ENCODE measurements at places on chromosomes 6 and 20.
A peak's percentile ranks its signal among the peaks of the same experiment; 100 is the strongest.

DNA sequence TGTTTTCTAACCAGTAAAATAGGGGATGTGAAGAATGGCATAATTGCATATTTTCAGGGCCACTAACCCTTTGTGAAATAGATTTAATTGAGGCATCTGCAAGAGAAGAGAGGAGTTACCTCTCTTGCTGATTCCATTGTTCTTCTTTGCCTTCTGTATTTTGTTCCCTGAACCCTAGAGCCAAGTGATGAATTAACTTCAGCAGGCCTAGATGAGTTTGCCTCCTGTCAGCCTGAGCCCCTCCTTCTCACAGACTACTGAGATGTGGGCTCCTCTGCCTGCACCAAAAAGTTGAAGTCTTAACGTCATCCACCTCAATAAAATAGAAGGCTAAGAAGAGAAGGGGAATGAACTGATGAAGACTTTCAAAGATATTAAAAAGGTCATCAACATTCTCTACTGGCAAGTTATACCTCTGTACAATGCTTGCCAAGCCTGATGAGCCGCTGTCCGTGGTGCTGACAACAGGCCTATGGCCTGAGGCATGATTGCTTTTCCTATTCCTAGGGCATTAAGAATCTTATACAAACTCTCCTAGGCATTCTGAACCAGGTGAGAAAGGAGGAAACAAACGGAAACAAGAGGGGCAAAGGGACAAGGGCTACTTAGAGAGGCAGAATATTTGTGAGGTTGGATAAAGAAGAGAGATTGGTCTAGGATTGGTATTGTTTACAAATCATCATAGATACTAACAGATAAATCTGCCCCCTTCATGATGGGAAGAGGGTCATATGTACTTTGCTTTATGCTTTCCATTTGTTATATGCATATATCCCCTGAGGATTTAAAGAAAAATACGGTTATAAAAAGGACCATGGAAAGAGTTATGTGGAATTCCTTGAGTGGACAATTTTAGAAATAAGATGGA lies 46.8 kb downstream of the CD24 start:
- DNase-seq = peak; percentile 21

- DNase-seq = no peak
These were observed 173.4 kb downstream of the MOXD1 start for GRCh38 chr6:132227904-132228303.

DNA sequence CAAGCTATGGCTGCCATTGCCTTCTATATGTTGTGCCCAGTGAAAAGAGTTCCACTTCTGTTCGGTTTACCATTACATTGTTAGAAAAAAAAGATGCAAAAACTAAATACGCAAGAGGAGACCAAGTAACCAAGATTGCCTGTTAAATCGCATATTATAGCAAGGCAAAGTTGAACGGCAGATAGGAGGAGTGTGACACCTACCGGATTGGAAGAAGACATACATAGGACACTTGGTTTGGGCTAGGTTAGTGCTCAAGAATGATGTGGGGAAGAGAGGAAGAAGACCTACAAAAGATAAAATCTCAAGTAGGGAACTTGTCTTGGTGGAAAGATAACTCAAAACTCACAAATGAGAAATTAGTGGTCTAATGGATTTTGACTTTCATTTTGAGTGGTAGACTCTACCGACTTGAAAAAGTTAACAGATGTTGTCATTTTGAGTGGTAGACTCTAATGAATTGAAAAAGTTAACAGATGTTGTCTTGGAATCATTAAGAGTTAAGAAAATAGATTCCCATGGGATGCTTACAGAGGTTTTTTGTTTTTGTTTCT lies 95.5 kb downstream of the F13A1 start:
- DNase-seq = no peak

- no peak for DNase-seq
These were observed 179.4 kb upstream of the JAG1 start for GRCh38 chr20:10853176-10853575.

DNA sequence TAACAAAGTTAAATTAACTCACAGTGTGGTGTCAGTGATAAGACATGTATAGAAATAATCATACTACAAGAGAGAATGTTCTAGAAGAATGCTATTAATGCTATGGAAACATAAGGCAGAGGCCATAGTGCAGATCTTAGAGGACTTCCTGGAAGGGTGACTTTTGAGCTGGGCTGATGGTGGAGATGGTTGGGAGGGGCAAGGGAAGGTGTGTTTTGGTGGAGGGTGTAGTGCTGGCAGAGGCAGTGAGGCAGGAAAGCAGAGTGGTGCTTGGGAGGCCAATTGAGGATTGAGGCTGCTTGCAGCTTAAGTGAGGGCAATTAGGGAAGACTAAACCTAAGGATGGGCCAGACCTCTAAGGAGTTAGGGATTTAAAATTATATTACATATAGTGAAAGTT lies 58.5 kb upstream of the FNDC1 start:
- no peak for DNase-seq

GRCh38 chr6:151029970-151030369 lies 164.5 kb downstream of the MTHFD1L start:
- no peak for DNase-seq

DNA sequence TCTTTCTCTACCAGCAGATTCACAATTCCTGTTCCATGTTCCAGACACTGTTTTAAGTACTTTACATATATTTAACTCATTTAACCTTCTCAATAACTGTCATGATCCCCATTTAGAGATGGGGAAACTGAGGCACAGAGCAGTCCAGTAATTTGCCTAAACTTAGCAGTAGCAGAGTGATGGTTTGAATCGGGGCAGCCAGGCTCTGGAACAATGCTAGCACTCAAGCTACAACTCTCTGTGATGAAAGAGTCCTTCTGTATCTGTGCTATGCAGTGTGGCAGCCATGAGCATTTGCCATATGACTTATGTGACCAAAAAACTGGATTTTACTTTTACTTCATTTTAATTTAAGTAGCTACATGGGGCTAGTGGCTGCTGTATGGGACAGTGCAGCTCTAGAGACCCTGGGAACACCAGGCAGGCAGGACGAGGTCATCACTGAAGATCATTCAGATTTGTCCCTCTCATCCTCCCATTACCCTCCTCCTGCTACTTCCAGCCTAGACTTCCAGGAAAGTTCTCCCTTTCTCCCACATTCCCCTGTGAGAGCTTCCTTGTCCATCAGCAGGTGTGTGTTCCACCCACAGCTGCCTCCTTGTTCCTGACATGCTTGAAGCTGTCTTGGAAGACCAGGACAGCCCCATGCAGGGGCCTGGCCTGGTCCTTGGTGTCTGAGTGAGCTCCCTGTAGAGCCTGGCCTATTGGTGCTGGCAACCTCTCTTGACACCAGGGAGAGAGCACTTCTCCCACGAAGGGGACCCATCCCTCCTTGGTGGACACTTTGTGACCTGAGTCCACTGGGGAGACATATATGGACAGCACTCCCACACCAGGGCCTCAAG lies 157.0 kb downstream of the MRPL14 start:
- no peak for DNase-seq

DNA sequence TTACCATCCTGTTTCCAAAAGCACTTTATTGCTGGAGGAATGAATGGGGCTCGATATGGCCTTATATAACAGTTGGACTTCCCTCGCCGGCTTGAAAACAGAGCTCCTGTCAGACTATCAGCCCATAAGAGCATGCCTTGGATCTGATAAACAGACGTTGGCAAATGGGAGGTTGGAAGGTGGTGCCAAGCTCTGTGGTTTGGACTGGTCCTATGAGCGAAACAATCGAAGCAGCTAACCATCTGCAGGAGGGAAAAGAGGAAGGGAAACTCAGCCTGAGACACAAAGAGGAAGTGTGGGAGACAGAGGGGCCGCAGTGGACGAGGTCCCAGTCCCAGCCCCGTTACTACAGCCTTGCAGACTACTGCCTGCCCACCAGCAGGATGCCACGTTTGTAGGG lies 92.9 kb downstream of the TFAP2C start:
- no peak for DNase-seq

- no peak for DNase-seq
These were observed 20.5 kb downstream of the GCLC start for GRCh38 chr6:53524455-53524815.

DNA sequence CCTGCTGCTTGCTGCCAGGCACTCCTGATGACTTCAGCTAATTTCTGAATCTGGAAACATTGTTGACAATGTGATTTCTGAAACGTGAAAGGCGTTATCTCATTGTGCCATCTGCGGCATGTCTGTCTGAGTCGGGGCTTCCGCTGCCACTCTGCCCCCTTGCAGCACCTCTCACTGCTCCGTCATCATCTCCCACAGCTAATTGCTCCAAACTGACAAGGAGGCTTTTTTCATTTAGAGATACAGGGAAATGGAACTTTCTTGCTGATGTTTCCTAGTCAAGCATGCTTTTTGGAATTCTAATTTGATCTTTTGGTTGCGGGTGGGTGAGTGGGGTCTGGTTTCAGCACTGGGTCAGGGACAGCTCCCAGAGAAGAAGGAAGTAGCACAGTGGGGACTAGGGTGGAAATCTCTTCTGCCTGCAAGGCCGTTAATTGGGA lies 233.5 kb downstream of the DHX35 start:
- DNase-seq = no peak

GRCh38 chr6:163290545-163291274 lies 123.8 kb upstream of the QKI start:
- DNase-seq = no peak

- DNase-seq = no peak
These were observed 50.0 kb downstream of the CDH26 start for GRCh38 chr20:60008130-60008808.

- no peak for DNase-seq
These were observed 106.0 kb downstream of the SYCP2 start for GRCh38 chr20:59827138-59828056.

GRCh38 chr20:52309181-52309580 lies 117.6 kb upstream of the ZFP64 start:
- no peak for DNase-seq

DNA sequence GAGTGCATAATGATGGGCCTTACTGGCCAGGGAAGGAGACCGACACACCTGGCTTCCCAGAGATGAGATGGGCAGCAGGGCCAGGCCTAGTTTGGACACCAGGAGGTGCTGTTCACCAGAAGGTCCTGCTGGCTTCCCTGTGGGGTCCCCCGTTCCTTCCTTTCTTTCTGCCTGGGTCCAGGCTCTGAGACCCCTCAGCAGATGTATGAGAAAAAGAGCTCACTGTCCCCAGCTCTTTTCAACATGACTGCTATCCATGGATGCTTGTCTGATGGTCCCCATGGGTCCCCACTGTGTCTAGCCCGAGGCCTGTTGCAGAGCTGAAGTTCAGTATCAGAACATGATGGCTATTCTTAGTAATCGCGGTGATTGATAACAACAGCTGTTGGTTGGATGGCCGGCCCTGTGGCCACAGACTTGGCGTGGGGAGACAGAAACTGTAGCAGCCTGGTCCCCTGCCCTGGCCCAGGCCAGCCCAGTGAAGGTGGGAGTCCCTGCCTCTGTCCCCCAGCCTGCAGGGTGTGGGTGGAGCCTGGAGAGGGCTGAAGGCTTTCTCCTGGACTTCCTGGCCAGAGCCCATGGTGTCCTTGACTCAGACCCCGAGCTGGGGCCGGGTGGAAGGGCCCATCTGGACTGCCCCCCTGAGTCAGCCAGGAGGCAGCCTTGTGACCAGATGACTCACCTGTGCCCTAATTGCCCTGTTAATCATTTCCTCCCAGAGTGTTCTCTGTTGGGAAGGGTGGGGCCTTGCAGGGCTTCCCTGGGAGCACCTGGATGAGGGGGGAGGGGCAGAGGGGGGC lies 9.9 kb upstream of the BAK1 start:
- peak; percentile 39 for DNase-seq

DNA sequence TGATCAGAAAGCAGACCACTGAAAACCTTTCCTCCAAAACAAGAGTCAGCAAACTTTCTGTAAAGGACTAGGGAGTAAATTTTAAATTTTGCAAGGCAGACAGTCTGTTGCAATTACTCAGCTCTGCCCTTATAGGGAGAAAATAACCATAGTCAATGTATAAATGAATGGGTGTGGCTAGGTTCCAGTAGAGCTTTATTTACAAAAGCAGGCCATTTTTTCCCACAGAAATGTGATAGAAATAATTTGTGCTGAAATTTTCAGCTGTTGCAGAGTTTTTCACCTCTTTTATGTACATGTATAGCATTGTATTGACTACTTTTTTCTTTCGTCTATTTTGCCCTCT lies 7.7 kb downstream of the AMD1 start:
- DNase-seq = no peak

DNA sequence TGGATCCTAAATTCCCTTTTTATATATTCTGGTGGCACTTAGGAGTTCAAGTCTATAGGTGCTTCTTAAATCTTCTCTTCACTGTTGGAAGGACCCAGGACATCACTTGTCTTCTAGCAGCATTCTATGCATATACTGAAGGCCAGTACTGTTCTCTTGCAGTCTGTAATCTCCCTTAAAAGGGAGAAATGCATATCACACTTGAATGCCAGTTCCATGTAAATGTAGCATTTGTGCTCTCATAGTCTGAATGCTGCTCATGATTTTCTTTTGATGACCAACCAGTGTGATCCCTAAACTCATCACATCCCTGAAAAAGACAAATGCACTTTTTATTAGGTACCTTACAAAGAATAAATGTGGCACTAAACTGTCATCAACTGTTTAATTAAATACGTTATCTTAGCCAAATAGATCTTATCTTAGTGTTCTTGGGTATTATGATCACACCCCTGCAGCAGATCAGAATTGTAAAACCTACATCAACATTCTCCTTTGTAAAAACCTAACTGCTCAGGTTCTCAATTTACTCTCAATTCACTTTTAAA lies 176.1 kb downstream of the EPHA7 start:
- no peak for DNase-seq

DNA sequence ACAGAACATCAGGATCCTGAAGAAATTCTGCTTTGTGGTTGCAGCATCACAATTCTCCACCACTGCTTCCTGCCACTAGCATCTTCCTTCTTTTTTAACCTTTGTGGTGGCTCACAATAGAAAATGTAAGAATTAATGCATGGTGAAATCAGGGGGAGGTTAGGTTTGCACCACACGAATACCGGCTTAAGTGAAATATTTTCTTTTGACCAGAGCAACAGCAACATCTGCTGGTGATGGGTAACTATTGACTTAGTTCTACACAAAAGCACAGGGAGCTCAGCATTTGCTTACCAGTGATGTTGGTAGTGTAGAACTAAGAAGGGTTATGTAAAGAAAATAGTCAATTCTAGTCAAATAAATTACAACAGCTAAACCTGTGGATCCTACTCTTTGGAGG lies 280.5 kb downstream of the SYNE1 start:
- no peak for DNase-seq

DNA sequence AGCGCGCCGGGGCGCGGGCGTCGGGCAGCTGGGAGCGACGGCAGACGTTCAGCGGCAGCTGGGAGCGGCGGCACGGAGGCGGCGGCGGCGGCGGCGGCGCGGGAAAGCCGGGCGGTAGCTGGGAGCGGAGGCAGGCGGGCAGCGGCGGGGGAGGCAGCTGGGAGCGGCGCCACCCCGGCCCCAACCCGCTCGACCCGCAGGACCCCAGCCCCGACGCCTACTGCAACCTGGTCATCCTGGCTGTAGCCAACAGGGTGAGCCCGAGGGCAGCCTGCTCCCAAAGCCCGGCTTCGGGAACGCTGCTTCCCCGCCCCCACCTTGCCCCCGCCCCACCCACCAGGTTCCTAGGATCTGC lies 8.9 kb downstream of the CCM2L start:
- DNase-seq = peak; percentile 15

All from activated naive CD4-positive, alpha-beta T cell treated with anti-CD3 and anti-CD28 coated beads, Interleukin-2, amount 50 U/mL, for 16 hours (primary cell).